ENCODE measurements at places on chromosomes 3 and 15.

GRCh38 chr3:107958146-107958545, 132.7 kb downstream of the CD47 start:
- no peak for DNase-seq

DNA sequence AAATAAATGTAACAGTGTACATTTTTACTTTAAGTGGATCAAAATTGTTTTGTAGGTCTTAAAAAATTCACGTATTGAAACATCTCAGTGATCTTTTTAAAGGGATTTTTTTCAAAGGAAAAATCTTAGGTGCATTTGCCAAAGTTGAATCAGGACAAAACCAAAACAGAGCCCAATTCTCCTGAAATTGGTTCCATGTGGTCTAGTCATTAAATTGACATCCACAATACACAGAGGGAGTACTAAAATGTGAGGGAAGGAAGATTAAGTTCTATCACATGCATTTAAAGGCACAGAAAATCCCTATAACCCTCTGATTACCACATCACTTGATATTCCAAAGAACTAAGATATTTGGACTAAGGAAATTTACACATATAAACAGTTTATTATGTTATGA, 39.3 kb upstream of the HDC start:
- DNase-seq: no peak

DNA sequence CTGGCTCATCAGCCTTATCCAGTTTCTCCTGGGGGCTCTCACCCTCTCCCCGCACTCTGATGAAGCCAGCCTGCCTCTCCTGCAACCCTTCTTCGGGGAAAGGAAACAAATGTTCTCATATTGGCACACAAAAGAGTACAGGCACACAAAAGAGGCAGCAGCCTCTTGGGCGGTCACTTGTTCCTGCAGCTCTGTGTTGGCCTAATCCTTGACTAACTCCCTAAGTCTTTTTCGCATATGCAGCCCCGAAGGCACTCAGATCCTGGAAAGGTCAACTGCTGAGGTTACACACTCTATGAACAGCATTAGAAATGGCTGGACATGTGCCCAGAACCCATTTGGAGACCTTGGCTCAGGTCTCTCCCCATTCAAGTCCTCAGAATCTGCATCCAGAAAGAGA, 7.4 kb upstream of the CAMP start:
- no peak for DNase-seq

DNA sequence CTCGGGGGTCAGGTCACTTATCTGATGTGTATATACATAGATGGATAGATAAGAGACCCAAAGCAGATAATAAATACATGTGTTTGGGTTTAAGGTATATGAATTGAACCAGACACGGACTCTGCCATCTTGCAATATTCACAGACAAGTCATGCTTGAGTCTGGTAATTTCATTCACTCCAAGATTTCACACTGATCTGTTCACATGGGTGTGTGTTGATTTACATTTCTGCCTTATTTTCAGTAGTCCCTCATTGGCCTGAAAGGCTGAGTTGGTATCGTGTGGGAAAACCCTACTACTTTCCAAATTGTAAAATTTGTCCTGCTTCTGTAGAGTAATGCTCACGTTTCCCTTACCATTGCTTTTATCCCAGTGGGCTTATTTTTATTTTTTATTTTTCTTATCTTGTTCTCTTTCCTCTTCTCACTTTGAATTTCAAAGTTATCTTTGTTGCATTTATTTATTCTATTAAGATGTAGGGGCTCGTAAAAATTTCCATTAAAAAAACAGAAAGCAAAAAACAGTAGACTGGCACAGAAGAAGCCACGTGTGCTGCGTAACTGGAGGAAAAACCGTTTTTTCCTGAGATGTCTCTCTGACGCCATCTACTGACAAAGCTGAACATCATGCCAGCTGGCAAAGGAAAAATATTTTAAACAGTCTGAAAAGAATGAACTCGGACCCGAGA, 10.8 kb upstream of the MFSD1 start:
- DNase-seq: peak; percentile 74

- DNase-seq: peak; percentile 94
These were observed 51.7 kb downstream of the TRANK1 start for GRCh38 chr3:36893137-36893557.

DNA sequence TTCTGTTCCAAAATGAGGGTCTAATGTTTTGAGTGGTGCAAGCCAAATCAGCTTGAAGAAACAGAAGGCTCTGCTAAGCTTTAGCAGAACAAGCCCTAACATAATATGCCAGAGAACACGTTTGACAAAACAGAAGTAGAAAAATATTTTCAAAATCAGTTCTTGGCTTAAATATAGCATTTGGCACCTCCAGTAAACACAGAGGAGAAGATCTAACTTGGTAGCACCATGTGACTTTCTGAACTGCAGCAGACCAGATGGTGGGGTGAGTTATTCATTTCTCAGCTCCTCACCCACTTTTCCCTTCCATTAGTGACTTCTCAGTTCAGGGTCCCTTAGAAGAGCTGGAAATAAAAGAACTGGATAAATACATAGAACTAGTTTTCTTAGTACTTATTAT, 395.8 kb downstream of the MAGI1 start:
- DNase-seq: no peak

GRCh38 chr15:55402707-55403106, 5.5 kb downstream of the CCPG1 start:
- peak; percentile 10 for DNase-seq

GRCh38 chr15:50330921-50331320, 24.1 kb downstream of the GABPB1 start:
- DNase-seq: no peak

GRCh38 chr3:122305818-122306621, 19.0 kb upstream of the CSTA start:
- DNase-seq: no peak

- peak; percentile 11 for DNase-seq
These were observed 124.2 kb downstream of the IMPG2 start for GRCh38 chr3:101195951-101196713.

DNA sequence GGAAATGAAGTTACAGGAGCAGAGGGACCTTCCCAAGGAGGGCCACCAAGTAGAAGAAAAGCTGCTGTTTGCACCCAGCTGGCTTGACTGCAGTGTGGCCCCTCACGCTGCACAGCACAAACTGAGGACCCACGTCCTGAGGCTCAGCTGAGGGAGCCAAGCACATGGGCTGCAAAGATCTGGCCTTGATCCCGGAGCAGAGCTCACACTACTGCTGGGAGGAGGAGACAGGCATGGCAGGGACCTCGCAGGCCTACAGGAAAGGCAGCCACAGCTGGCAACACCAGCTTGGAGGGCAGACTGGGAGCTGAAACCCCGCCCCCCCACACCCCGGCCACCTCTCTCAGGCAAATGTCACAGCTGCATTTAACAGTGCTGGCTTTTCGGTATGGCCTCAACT, 39.7 kb downstream of the KLHL25 start:
- no peak for DNase-seq

DNA sequence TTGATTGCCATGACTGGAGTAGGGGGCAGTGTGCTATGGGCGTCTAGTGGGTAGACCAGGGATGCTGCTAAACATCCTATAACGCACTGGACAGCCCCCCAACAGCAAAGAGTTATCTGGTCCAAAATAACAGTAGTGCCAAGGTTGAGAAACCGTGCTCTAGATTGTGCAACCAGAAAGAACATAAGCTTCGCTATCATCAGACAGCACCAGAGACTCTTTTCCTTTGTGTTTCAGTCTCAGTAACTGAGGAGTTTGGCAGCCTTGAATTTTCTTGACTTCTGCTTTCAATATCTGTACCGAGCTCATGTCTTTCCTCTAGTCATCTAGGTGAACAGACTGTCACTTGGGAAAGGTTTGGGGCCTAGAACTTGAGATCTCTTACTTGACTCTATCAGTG, 8.8 kb downstream of the ARID3B start:
- DNase-seq: no peak

DNA sequence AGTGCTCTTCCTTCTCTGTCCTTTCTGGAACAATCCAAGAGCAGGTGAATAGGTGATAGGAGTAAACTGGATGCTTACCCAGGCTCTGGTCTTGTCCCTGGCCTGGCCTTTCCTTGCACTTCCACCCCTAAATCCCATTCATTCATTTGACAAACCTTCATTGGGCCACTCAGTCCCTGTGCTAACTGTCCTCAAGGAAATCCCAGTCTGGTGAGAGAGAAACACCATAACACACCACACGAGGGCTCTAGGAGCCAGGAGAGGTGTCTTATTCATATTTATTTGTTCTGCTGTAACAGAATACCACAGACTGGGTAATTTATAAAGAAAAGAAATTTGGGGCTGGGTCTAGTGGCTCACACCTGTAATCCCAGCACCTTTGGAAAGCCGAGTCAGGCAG, 22.8 kb downstream of the EFCC1 start:
- no peak for DNase-seq

DNA sequence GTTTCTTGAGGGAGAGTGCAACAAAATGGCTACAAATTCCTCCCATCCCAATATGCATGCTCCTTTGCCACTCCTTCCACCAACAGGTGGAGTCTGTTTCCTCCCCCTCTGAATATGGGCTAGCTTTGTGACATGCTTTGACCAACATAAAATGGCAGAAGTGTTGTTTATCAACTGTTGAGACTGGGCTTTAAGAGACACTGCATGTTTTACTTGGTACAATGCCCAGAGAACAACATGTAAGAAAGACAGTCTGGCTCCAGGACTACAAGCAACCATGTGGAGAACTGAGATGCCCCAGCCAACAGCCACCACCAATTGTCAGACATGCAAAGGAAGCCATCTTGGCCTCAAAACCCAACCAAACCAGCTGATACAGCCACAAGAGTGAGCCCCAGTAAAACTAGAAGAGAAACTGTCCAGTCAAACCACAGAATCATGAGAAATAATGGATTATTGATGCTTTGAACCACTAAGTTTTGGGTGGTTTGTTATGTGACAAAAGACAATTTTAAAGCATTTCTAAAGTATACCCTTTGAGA, 40.5 kb downstream of the NUDT16 start:
- DNase-seq: no peak

GRCh38 chr3:31253782-31254181, 278.9 kb upstream of the STT3B start:
- DNase-seq: peak; percentile 29

GRCh38 chr3:42876940-42877720, 1.5 kb upstream of the CYP8B1 start:
- DNase-seq: no peak

- DNase-seq: no peak
These were observed 143.0 kb downstream of the PEAK1 start for GRCh38 chr15:77276943-77277342.

GRCh38 chr3:87333393-87333892, 57.1 kb upstream of the POU1F1 start:
- DNase-seq: no peak

GRCh38 chr15:48536681-48537091, 108.8 kb downstream of the FBN1 start:
- no peak for DNase-seq

GRCh38 chr3:128845119-128845777, 34.2 kb upstream of the ACAD9 start:
- DNase-seq: peak; percentile 30

GRCh38 chr3:43709022-43709421, 18.3 kb downstream of the ABHD5 start:
- peak; percentile 87 for DNase-seq

DNA sequence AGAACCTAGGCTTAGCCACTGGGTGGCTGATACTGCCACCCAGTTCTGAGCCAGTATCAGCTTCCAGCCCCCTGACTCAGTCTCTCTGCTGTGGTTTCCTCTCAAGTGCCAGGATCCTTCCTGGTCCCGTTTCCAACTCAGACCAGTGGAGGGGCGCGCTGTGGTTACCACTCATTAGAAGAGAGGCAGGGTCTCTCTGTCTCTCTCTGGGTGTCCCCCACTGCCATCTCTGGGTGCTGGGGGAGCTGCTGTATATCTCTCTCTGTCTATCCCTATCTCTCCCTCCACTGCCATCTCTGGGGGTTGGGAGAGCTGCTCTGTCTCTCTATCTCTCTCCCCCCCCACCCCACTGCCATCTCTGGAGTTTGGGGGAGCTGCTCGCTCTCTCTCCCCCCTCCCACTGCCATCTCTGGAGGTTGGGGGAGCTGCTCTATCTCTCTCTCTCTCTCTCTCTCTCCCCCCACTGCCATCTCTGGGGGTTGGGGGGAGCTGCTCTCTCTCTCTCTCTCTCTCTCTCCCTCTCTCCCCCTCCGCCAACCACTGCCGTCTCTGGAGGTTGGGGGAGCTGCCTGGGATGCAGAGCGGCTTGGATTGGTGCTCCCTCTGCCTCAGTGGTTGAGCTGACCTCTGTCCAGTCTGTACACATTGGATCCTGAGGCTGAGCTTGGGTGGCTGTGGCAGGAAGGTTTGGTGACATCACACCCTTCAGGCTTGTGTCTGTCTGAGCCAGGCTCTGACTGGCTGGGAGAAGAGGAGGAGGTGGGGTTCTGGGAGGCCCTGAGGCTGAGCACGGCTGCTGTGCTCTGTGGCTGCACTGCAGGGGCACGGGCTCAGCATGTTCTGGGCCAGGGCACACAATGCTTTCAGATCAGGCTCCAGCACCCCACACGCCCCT, 98.9 kb downstream of the APBA2 start:
- no peak for DNase-seq

DNA sequence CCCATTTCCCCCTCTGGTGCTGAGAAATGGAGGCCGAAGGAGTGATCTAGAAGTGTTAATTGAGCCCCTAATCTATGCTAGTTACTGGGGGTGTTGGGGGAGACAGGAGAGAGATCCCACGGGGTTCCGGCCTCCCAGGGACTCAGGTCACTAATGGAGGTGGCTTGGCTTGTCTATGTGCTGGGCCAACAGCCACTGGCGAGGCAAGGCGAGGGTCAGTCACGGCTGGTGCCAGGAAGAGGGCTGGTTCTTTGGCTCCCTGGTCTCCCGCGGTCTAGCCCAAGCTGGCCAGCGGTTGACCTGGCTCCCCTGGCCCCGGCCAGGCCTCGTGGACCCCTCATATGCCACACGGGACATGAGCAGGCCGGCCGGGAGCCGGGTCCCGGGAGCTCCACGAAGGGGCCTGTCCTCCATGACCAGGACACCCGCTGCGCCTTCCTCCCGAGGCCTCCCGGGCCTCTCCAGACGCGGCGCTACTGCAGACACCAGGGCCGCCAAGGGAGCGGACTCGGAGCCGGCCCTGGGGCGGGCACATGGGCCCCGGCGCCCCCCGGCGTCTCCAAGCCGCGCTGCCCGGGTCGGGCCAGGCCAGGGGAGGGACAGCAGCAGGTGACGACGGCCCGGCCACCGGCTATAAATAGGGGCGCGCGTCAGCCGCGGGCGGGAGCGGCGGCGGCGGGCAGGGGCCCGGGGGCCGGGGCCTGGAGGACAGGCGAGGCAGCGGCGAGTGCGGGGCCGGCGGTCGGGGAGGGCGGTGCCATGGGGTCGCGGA, at the start of gene ALPK3:
Gene ALPK3 (plus strand): TSS at position 663 of the 772 bp plus-strand sequence. CDS start 97 bp downstream, at position 760.
- peak; percentile 49 for DNase-seq

- DNase-seq: peak; percentile 95
These were observed 1.1 kb downstream of the TM6SF1 start for GRCh38 chr15:83108266-83109219.

DNA sequence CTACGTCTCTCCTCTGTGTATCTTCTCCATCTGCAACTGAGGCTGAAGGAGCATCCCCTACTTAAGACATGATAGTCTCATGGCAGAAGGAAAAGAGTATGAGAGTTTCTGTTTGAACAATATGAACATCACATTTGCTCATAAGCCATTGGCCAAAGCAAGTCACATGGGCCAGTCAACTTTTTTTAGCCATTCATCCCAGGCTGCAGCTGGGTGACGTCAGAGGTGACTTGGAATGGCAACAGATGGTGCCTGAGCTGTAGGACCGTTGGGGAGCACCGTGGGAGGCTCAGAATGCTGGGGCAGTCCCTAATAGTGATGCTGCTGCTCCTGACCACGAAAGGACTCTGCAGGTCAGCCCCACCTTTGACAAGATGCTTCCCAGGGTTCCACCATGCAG, 58.7 kb downstream of the CRTC3 start:
- no peak for DNase-seq
